RWPE1 (cell line): ENCODE measurements at places on chromosomes 6 and 20.

DNA sequence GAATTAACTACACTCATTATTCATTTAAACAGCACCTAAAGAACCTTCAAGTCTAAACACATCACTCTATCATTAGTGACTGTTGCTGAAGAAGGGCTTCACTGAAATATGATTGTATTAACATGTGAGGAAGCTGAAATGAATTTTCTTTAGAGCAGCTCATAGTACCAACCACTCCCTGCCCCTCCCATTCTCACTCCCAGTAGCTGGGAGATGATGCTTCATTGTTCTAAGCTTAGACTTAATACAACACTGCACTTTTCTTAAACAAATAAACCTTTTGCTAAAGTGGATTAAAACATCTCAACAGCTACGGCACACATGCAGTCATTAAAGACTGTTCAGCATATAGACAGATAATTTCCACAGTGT, 63.1 kb downstream of the ATXN1 start:
- no peak for DNase-seq

DNA sequence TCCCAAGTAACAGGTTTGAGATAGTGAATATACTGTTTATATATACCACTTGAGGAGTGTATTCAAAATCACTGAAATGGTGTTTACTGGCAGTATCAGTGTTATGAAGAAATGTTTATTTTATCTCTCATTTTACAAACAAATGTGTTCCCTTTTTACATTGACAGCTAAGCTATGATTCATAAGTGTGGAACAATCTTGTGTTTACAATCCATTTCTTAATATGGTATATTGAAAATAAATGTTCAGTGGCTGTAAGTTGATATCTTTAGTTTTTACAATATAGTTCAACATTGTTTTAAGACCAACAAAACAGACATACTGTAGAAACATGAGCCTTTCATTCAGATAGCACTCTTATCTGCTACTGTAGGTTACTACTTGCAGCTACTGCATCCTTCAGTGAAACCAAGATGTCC, 14.3 kb downstream of the PHF3 start:
- no peak for DNase-seq

DNA sequence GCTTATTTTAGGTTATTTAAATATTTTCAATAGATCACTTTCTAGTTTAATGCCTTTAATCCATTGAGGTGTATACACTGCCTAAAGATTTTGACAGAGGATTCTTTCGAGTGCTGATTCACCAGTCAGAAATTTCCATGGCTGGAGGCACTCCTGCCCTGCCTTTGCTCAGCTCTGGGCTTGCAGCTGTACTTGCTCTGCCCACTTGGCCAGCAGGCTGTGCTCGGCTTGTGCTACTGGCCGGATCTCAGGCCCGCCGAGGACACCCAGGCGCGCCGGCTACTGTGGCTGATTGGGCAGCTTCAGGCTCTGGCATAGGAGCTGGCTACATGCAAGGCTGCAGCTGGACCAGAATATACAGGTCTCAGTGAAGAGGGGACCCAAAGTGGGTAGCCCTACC, 675.1 kb upstream of the MMS22L start:
- DNase-seq: peak; percentile 75

- no peak for DNase-seq
These were observed 91.9 kb downstream of the FLRT3 start for GRCh38 chr20:14245368-14245970.

- no peak for DNase-seq
These were observed 63.8 kb upstream of the UST start for GRCh38 chr6:148682990-148683389.

DNA sequence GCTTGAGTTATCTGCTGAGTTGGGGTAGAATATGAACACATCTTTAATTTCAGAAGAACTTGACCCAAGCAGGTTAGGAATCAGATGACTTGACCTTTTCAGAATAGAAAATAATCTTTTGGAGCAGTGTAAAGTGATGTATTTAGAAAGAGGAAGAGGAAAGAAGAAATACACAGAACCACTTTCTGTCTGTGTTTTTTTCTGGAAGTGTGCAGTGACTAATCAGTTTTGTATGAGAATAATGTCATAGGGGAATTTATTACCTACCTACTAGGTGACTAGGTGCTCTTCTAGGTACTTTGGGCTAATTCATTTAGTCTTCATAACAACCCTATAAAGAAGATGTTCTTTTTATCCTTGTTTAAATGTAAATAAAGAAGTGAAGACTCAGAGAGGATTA, 3.0 kb downstream of the PPP1R14C start:
- peak; percentile 67 for DNase-seq

DNA sequence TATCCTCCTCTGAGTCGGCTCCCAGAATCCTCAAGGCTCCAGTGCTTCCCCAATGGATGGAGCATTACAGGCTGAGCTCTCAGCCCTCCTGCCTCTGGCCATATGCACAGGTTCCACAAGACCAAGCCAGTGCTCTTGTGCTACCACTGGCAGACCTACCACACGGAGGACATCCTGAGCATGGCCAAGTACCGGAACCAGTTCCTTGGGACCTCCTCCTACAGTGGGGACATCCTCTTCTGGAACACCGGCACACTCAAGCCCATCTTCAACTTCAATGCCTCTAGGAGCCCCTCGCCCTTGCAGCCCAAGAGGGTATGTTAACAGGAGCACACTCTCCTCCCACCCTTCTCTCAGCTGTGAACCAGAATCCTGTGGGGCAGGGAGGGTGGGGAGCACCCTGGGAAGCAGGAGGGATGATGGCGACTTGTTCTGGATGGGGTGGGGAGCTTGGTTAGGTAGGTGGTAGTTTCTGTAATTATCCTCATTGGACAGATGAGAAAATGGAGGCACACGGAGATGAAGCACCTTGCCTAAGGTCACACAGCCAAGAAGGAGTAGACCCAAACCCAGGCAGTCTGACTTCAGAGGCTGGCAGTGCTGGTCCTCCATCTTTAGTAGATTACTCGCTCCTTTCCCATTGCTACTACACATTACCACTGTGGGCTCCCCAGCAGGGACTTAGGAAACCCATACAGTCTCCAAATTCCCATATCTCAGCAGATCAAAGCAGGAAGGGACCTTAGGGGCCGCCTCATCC, 58.6 kb downstream of the EFCAB8 start:
- no peak for DNase-seq

GRCh38 chr6:146990284-146990683, 213.9 kb upstream of the STXBP5 start:
- DNase-seq: no peak

DNA sequence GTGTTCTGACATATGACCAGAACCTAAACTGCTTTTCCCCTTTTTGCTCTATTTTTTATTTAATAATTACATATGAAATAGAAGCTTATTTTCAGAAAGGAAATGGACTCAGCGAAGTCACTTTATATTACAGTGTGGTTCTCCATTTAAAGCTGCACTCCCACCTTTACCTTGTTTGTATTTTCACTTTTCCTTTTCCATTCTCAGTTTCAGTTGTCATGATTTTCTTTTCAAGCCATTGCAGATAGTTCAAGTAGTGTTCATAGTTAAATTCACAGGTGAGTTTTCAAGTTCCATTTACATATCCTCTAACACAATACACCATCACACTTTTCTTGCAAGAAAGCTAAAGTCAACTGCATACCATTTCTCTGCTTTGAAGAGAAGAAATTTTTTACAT, 400.2 kb downstream of the HACE1 start:
- no peak for DNase-seq

- no peak for DNase-seq
These were observed 110.2 kb downstream of the ESR1 start for GRCh38 chr6:151917531-151918329.

DNA sequence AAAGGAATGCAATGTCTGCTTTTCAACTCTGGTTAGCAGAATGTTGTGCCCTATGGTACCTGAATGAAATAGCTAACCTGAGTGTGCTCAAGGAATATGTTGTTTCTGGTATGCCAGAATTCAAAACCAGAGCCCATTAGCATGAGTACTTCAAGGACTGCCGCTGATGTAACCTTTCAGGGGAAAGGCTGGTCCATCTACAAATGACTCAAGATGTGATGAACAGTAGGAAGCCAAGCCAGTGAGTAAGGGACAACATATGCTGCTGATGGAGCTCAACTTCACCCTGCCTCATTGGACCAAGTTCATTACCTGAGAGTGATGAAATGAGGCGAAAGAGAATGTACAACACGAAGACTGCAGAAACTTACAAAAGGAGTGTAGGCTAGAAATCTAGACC, 95.7 kb upstream of the BMP2 start:
- DNase-seq: no peak

GRCh38 chr6:4585682-4586468, 190.3 kb upstream of the CDYL start:
- DNase-seq: no peak

- DNase-seq: no peak
These were observed 46.8 kb upstream of the RNF146 start for GRCh38 chr6:127219869-127220268.

DNA sequence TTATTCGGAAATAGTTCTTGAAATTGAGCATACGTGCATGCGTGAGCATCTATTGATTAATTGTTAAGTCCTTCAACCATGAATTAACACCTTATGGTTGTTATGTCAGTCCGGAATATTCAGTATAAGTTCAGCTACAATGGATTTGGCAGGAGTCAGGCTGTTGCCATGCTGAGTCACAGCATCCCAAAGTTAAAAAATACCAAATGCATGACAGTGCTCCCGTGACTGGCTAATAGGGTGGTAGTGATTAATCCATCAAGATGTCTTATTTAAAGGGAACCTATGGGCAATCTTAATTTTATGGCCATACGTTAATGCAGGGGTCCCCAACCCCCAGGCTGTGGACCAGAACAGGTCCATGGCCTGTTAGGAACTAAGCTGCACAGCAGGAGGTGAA, 10.5 kb downstream of the RAE1 start:
- DNase-seq: peak; percentile 97

DNA sequence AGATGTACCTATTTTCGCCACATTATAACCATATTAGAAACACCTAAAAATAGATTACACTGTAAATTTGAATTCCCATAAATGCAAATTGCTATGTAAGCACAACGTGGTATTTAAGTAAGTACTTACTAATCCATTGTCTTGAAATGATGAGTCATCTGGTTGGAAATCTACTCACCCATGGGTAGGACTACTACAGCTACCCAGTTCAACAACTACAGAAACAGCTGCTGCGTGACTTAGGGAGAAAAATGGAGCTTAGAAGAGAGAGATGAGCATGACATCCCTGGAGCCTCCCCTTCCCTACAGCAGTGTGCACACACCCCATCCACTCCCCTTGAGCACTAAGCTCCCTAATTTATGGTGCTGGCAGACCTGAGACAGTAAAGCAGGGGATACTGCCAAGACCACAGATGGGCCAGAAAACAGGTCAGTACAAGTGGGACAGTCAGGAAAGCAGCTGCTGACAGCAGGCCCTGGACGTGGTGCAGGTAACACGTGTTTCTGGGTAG, 26.9 kb downstream of the RRAGD start:
- DNase-seq: peak; percentile 75

DNA sequence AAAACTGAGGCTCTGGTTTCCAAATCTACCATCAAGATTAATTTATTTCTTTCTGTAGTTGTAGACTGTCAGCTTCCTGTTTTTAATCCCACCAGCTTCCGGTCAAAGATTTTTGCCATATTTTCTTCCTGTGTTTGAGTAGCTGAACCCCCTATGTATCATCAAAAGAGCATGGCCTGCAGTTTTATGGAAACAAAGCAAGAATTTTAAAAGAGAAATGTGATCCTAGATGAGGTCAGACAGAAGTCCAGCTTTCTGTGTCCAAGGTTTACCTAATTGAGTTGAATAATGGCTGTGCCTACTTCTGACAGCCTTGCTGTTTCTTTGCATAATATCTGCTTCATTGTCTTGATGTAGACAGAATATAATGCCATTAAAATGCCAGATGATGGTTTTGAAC, 163.7 kb downstream of the CARMIL1 start:
- DNase-seq: no peak

- no peak for DNase-seq
These were observed 409.3 kb upstream of the RUNX2 start for GRCh38 chr6:44918671-44919296.

DNA sequence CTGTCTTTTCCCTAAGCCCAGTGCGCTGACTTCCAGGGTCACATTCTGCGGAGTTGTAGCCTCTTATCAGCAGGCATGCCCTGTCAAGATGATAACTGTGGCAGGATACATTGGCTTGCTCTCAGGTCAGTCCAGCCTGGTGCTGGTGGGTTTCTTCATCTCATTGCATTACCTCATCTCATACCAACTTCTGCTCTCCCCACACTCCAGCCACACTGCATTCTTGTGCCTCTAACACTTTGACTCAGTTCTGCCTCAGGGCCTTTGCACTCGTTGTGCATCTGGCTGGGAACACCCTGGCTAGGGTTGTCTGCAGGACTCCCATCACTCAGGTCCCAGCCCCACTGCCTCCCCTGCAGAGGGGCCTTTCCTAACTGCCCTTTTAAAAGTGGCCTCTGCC, 110.3 kb upstream of the BACH2 start:
- DNase-seq: peak; percentile 5

DNA sequence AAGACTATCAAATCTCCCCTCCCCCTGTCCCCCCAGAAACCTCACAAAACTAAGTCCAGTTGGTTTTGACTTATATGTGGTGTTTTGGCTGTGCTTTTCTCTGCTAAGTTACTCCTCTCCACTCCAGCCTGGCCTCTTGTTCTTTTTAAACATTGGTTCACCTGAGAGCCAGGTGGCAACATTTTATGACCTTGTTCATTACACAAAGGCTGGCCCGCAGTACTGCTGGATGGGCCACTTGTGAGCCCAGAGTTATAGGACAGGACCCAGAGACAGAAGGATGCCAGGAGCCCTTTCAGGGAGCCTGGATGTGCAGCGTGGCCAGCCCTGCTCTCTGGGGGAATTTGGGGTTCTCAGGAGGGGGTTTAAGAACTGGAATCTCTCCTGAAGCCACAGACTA, 90.0 kb downstream of the RAMACL start:
- DNase-seq: no peak

- no peak for DNase-seq
These were observed 66.2 kb upstream of the RALGAPA2 start for GRCh38 chr20:20778676-20779075.

- no peak for DNase-seq
These were observed at the start of gene TAGAP for GRCh38 chr6:159044899-159045727. Gene TAGAP, minus strand, starts transcription at chr6:159044991. Its CDS starts 845 bp downstream, at chr6:159044146.

DNA sequence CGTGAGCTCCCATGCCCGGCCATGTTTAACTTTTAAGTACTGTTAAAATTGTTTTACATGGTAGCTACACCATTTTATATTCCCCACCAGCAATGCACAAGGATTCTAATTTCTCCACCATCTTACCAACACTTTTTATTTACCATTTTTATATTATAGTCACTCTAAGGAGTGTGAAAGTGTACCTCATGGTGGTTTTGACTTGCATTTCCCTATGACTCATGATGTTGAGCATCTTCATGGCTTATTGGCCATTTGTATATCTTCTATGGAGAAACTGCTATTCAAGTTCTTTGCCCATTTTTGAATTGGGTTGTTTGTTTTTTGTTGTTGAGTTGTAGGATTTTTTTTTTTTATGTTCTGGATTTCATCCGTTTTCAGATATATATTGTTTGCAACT, 15.6 kb upstream of the BPHL start:
- DNase-seq: no peak

DNA sequence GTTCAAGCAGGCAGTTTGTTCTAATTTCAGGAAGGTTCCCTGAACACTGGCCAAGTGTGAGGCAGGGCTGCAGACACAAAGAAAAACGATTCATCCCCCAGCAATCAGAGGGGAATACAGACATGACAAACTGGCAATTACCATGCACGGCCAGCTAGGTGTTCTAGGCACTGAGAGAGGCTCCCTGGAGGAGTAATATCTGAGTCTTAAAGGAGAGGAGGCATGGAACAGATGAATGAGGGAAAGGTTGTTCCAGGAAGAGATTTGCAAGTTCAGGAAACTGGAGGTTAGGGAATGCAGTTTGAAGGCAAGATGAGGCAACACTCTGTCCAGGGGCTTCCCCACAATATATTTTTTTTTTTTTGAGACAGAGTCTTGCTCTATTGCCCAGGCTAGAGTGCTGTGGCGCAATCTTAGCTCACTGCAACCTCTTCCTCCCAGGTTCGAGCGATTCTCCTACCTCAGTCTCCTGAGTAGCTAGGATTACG, 11.1 kb downstream of the RRAGD start:
- no peak for DNase-seq
